Foreskin keratinocyte (primary cell): ENCODE measurements at places on chromosomes 7 and 10. TPM values are rescaled to one million over a fixed set of nuclear protein-coding genes. Genes with fewer than 3 reads are reported as not detected.

GRCh38 chr7:142787034-142787768 is 16.4 kb downstream of the PRSS2 start:
- no peak for DNase-seq

- no peak for DNase-seq
Observed at GRCh38 chr10:30781670-30782121, 152.1 kb upstream of the LYZL2 start.

DNA sequence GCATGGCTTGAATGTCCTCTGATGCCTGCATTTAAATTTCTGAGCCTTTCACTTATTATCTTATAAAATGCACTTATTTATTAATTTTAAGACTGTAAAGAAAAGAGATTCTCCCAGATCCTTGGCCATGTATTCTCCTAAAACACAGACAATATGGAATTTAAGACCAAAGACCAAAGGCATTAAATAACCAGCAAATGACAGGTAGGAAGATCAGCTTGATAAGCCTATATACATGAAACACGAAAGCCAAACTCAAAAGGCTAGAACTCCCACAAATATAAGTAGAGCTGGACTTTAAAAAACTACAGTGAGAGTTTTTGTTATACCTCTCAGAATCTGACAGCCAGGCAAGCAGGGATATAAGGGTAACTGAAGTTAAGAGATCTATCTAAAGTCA is 5.1 kb downstream of the ANXA11 start:
- no peak for DNase-seq

DNA sequence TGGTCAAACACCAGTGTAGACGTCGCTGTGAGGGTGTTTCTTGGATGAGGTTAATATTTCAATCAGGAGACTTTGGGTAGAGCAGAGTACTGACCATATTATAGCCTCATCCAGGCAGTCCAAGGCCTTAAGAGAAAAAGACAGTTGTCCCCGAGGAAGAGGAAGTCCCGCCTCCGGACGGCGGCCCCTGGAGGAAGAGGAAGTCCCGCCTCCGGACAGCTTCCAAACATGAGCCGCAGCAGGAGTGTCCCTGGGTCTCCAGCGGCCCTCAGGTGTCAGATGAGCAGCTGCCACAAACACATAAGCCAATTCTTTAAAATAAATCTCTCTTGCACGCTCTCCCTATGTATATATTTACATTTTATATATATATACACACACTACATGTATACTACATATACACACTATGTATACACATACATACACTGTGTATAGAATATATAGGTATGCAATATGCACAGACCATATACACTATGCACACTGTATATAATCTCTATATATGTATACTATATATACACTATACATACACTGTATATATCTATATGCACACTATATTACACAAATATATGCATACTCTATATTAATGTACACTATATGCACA is 37.5 kb downstream of the PWWP2B start:
- no peak for DNase-seq

DNA sequence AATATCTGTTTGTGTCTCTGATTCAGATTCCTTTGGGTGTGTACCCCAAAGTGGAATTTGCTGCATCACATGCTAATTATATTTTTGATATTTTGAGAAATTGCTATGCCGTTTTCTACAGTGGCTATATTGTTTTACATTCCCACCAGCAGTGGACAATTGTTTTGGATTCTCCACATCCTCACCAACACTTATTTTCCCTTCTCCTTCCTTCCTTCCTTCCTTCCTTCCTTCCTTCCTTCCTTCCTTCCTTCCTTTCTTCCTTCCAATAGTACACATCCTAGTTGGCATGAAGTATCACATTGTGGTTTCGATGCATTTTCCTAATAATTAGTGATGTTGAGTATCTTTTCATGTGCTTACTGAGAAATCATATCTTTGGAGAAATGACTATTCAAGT is 535.5 kb downstream of the SH2D4B start:
- DNase-seq, result no peak

- DNase-seq, result no peak
Observed at GRCh38 chr7:67619175-67619574, 622.5 kb downstream of the TYW1 start.

DNA sequence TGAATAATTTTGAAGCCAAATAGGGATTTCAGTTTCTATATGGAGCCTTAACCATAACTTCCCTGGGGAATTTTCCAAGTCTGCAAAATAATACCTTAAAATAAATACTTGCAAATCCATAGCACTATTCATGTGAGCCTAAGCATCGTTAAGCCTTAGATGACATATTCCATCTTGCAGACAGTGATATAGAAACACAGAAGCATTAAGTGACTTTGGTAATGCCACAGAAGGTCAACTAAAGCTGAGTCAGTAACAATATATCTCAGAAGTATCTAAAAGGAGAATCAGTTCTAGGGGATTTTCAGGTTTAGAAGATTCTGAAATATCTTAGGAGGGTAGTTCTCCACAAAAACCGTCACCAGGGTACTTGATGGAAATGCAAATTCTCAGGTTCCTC is 163.4 kb upstream of the COL1A2 start:
- no peak for DNase-seq

- DNase-seq, result no peak
Observed at GRCh38 chr7:4205828-4206227, 476.3 kb upstream of the FOXK1 start.

DNA sequence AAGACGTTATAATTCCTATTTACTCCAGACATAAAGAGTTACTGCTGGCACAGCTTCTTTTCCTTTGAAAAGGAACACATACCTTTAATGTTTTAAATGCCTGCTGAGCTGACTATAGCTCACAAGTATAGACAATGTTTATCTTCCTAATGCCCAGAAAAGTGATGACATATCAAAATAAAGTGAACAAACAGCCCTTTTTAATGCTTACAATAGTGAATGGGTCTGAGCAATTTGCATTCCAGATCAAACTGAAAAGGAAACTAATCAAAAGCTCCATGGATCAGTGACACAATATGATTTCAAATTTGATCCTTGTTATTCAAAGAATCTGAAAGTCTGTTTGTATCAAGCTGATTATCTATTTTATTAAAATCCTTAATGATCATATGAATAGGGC is 233.6 kb upstream of the SEMA3E start:
- DNase-seq, result peak; percentile 68

- DNase-seq, result no peak
Observed at GRCh38 chr7:100401811-100402210, 26.7 kb downstream of the ZCWPW1 start.

KNDC1 gene
- total RNA-seq, result 0.03 and 0.04 TPM in 2 replicates

SUGCT gene
- total RNA-seq, result 76.2 and 143 TPM in 2 replicates

WDR86 gene
- not detected in 2 replicates for total RNA-seq

PIK3CG gene
- not detected in 2 replicates for total RNA-seq

ALOX5 gene
- not detected in 2 replicates for total RNA-seq

CPN1 gene
- not detected in 2 replicates for total RNA-seq

LEP gene
- not detected in 2 replicates for total RNA-seq

MSMB gene
- not detected in 2 replicates for total RNA-seq
